ENCODE measurements at places on chromosomes 7 and 10. TPM values are rescaled to one million over a fixed set of nuclear protein-coding genes. Genes with fewer than 3 reads are reported as not detected.

DNA sequence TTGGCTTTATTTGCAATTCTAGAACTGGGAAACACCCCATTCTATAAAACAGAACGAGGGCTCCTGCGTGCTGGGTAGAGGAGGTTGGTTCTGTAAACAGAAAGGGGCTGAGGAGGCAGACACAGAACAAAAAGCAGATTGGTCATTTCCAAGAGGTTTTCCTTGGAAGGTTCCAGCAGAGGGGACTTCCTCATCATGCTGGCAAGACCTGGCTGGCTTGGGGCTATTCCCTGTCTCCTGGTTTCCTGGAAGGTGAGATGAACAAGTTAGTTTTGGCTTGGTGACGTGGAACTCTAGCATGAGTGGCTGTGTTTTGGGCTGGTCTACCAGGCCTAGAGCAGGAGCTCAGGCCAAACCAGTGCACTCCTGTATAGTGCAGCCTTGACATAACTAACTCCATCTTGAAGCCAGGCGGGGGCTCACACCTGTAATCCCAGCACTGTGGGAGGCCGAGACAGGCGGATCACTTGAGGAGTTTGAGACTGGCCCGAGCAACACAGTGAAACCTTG is 26.1 kb upstream of the DNAJB6 start:
- no peak for DNase-seq

DNA sequence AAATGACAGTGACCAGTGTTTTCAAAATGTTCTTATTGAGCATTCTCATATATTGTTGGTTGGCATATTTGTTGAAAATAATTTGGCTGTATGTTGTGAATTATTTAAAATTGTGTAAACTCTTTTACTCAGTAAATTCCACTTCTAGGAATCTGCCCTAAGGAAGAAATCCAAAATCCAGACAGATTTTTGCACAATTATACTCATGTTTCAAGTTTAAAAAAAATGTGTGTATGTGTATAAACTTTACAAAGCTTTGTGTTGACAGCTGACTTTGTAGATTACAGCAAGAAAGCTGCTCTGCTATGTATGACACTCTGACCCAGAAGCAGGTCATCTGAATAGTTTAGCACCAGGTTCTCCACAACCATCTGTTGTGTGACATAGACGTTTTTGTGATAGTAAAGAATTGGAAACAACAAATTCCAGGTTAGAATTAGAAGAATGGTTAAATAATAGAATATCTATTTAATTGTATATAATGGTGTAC is 21.6 kb downstream of the KIFBP start:
- no peak for DNase-seq

DNA sequence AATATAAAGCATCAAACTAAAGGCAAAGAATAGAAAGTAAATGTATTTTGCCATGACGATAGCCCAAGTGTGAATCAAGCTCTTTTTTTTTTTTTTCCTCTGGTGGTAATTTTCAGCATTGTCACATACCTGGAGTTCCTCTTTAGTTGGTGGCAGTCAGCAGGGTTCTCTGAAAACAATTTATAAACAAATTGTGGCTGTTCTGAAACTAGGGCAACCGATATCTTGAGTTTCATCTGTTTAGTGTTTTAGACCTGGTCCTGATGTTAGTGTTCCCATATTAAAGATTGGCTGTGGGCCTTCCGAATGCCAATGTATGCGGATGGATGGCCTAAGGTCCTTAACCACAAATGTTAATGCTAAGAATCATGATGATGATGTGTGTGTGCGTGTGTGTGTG is 713.1 kb downstream of the GATA3 start:
- no peak for DNase-seq

DNA sequence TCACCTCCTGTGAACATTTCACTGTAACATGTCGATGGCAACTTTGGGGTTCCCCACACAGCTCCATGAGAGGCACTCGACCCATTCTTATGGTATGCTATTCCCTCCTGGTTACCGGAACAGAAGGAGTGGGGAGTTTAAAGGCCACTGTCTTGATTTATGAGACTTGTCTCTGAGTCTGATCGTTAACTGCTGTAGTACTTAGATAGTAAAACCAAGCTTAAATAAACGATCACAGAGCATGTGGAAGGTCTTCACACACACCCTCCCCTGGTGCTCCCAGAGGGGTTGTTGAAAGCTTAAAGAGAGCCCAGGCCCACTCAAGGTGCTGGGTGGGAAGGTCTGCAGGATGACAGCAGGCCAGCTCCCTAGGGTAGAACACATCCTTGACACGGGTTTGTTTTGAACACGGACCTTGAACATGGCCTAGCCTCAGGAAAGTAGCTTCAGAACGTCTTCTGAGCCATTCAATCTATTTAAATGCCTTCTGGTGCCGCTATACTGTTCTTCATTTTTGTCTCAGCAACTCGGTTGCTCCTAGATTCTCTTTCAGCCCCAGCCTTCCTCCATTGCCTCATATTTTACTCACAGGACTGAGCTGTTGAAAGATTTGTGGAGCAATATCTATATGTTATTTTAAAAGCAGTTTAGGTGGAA is 335.3 kb downstream of the FGFR2 start:
- DNase-seq: no peak

- no peak for DNase-seq
These were observed 10.6 kb downstream of the VOPP1 start for GRCh38 chr7:55561690-55562089.

GRCh38 chr10:44640429-44640828 is 255.5 kb upstream of the CXCL12 start:
- DNase-seq: no peak

DNA sequence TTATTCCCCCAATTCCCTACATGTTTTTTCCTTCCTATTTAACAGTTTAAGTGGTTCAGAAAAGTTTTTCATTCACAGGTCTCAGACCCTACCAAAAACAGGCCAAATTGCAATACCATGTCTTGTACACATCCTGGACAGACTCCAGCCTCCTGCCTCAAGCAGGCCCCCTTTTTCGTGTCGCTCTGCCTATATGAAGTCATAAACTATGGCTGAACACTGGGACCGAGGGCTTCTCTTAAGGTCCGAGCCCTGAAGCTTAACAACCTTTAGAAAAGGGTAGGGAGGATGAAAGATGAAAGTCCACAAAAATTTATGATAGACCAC is 1.4 kb downstream of the FBXW4 start:
- peak; percentile 16 for DNase-seq

- no peak for DNase-seq
These were observed 101.6 kb downstream of the DNAJB6 start for GRCh38 chr7:157438121-157439025.

DNA sequence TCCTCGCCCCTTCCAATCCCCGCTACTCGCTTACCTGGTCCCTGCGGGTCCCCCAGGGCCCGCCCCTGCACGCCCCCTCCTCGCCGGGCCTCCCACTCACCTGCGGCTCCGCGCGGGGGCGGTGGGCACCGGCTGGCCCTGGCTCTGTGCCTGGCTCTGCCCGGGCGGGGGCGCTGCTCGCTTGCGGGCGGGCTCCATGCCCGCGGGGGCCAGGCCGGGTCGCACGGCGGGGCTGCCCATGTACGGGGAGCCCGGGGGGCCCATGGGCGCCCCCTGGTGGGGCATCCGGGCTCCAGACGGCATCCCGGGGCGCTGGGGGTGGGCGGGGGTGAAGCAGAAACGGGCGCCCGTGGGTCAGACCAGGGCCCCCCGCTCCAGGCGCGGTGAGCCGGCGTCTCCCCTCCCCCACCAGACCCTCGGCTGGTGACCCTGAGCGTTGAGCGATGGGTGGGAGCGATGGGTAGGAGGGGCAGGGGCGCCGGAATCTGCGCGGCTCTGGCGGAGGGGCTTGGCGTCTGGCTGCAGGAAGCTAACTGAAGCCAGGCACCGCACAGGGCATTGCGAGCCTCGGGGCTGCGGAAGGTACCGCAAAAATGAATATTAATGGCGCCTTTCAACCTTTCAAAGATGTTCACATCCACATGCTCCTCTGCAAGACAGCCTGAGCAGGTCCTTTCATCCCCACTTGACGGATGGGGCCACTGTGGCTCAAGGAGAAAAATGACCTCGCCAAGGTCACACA is 3.0 kb downstream of the SMARCD3 start:
- DNase-seq: peak; percentile 59

GRCh38 chr7:121178869-121179497 is 149.8 kb upstream of the WNT16 start:
- DNase-seq: no peak

GRCh38 chr7:44712012-44712411 is 36.6 kb upstream of the ZMIZ2 start:
- DNase-seq: no peak

DNA sequence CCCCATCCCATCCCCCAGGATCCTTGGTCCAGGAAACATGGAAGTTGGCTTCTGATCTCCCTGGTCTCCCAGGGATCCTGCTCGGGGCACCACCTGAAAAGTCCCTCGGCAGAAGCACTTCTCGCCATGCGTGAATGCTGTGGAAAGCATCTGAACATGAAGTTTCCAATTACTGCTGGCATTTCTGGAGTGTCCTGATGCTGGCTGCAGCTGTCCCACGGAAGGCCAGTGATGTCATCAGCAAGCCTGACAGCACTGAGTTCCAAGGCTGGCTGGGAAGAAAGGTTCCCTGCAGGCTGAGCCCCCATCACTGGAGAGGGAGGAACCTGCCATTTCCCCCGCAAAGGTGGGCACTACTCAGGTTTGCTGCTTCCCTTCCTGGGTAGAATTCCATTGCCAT is 71.4 kb downstream of the KCNMA1 start:
- no peak for DNase-seq

- peak; percentile 59 for DNase-seq
These were observed 4.4 kb upstream of the ARID5B start for GRCh38 chr10:61896854-61897661.

DNA sequence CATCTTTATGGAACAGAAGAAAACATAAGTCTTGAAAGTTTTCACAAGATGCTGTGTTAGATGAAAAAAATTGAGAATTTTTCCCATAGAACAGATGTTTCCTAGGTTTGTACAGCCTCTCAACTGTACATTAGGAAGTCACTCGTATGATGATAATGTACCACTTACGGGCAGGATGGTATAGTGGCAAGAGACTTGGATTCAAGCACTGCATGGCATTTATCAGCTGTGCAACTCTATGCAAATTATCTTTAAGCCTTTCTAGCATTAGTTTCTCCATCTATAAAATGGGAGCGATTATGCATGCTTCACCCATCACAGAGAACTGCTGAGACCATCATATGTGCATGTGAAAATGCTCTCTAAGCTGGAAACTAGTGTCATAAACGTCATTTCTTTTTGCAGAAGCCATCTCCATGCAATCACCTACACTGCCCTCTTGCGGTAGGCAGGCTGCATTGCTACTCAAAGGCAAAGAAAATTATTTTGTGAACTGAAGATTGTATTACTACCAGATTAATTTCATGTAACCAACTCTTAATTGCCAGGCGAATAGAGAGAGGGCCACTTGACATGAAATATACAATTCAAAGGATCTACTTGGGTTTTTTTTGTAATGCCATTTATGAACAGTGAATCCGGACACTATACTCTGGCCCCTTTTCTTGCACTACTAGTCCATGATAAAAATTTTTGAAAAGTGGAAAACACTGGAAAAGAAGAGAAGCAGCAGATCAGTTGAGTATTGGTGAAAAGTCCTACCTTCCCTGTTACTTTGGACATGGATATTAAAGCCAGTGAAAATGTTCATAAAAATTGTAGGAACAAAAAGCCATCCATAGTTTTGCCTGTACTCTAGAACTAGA is 102.3 kb downstream of the JAZF1 start:
- DNase-seq: peak; percentile 42

DNA sequence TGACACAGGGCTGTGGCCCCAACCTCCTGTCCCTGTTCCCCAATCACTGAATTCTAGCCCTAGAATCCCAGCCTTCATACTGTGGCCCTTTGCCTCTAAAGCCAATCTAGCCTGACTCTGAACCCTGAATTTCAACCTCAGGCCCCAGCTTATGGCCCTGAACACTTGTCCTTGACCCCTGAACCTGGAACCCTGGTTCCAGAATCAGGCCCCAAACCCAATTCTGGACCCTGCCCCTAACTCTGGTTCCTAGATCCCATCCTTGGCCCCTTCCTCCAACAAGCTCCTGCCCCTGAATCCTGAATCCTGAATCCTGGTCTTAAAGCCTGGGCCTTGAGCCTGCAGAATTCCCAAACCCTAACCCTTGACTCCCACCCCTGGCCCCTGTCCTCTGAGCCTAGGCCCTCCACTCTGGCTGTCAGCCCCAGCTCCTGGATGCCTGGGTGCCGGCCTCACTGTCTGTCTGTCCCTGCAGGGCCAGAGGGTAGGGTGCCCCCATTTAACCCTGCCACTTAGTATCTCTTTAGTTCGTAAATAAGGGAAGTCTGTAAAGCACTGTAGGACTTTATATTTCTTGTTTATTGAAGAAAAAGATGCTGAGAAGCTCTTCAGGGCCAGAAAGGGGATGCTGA is 1.3 kb downstream of the INPP5A start:
- DNase-seq: no peak

DNA sequence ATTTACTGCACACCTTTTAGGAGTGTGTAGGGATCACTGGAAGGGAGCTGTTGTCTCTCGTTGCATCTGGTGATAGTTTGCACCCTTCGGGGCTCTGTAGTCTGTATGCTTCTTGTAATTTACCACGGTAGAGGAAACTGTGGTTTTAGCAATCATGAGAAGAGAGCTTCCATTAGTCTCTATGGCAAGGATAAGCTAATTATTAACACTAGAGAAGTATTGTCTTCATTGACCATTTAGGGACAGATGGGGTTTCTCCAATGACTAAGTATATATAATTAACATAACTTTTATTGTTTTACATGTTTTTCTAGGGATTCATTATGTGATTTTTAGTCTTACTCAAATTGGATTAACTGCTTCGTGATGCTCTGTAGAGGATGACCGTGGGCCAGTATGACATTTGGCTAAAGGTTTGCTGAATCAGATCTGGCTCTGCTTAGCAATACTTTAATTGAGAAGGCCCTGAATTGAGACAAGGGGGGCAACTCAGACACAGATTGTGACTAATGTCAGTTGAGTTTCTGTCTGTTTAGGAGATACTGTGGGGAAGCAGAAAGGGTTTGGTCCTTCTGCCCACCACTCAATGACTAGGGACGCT is 8.7 kb downstream of the SLC18A2 start:
- no peak for DNase-seq

- DNase-seq: no peak
These were observed 816 bp downstream of the TECPR1 start for GRCh38 chr7:98251231-98251600.

Gene DGKB
- 0.98 TPM for total RNA-seq

Gene REEP3
- 36.7 TPM for total RNA-seq

Gene NANOS1
- total RNA-seq: 3.0 TPM

Gene PTPRZ1
- 202 TPM for total RNA-seq

Gene GCK
- total RNA-seq: 0.42 TPM

Gene NAT16
- total RNA-seq: 1.7 TPM

Gene HOXA9
- total RNA-seq: 10.0 TPM

Gene TMUB1
- 44.9 TPM for total RNA-seq

Gene TMED4
- total RNA-seq: 88.9 TPM

Gene TEX36
- not detected for total RNA-seq

Gene DRGX
- total RNA-seq: 0.18 TPM

Gene TLX1
- 0.33 TPM for total RNA-seq

Gene GBX1
- 2.4 TPM for total RNA-seq

Measured in neural crest cell (in vitro differentiated cells).